B cell (primary cell): ENCODE measurements at places on chromosomes 13 and 19.
A peak's percentile ranks its signal among the peaks of the same experiment; 100 is the strongest.

- no peak for DNase-seq
These were observed 2.4 kb upstream of the ZNF616 start for GRCh38 chr19:52142001-52142595.

DNA sequence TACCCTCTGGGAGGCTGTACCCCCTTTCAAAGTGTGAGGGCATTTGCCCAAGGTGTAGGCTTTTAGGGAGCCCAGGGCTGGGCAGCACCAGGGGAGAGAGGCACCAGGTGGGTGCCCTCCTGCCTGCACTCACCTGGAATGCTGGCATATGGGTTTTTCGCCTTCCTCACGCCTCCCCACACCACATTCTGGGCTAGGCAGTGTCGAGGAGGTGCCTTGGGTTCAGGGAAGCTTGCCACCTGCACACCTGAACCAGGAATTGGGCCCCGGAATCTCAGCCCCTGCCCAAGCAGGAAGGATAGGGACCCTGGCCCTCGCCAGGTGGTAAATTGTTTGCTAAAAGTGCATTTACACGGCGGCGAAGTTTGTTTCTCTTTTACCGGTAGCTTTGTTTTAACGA is 5.1 kb upstream of the TSHZ3 start:
- no peak for DNase-seq

- no peak for DNase-seq
These were observed 21.0 kb downstream of the NLRP9 start for GRCh38 chr19:55717251-55717650.

- no peak for DNase-seq
These were observed 51.4 kb downstream of the EFNB2 start for GRCh38 chr13:106484084-106484483.

- DNase-seq, result no peak
These were observed 42.8 kb downstream of the BICRA start for GRCh38 chr19:47651691-47652090.

GRCh38 chr19:36420961-36421748 is 2.7 kb upstream of the ZFP82 start:
- peak; percentile 36 for DNase-seq

DNA sequence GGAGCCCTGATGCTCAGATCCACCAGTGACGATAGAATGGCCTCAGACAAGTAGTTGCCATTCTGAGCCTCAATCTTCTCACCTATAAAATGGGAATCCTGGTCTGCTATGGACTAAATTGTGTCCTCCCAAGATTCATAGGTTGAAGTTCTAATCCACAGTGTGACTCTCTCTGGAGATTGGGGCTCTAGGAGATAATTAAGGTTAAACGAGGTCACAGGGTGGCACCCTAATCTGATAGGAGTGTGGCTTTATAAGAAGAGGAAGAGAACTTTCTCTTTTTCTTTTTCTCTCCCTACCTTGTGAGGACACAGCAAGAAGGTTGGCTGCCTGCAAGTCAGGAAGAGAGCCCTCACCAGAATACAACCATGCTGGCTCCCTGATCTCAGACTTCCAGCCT is 214.1 kb downstream of the KATNAL1 start:
- DNase-seq, result no peak

- DNase-seq, result no peak
These were observed 223.8 kb upstream of the TMTC4 start for GRCh38 chr13:100898431-100898830.

DNA sequence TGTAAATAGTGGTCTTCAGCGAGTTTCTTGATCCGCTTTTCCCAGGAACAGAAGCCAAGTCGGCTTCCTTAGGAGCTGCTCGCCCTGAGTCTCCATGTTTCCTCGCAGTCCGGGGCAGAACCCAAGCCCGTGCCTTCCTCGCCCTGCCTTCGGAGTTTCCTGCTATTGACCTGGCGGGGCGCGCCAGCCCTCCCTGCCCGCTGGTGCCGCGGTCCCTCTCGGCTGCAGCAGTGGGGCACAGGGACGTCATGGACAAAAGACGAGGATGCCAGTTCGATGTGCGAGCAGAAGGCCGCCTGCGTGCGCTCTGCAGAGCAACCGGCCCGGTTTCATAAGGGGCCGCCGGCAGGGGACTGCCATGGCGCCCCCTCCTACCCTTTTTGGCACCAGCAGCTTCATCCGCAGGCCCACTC is 156.6 kb downstream of the TM9SF2 start:
- peak; percentile 44 for DNase-seq

GRCh38 chr19:7196763-7197118 is 97.5 kb downstream of the INSR start:
- no peak for DNase-seq

DNA sequence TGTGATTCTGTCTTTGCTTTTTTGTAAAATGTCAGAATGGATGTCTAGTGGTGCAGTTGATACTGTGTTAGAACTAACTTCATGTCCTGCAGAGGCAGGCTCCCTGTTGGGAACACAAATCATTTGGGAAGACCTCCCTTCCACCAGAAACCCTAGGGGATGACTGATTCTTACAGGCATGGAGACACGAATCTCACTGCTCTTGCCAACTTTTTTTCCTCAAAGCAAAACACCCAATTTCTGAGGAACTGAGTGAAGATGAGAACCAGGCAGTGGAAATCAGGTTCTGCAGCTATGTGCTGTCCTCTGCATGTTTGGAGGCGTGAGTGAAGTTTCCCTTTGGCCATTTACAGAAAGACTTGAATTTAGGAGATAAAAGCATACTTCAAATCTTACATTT is 87.5 kb upstream of the CSNK1A1L start:
- no peak for DNase-seq

DNA sequence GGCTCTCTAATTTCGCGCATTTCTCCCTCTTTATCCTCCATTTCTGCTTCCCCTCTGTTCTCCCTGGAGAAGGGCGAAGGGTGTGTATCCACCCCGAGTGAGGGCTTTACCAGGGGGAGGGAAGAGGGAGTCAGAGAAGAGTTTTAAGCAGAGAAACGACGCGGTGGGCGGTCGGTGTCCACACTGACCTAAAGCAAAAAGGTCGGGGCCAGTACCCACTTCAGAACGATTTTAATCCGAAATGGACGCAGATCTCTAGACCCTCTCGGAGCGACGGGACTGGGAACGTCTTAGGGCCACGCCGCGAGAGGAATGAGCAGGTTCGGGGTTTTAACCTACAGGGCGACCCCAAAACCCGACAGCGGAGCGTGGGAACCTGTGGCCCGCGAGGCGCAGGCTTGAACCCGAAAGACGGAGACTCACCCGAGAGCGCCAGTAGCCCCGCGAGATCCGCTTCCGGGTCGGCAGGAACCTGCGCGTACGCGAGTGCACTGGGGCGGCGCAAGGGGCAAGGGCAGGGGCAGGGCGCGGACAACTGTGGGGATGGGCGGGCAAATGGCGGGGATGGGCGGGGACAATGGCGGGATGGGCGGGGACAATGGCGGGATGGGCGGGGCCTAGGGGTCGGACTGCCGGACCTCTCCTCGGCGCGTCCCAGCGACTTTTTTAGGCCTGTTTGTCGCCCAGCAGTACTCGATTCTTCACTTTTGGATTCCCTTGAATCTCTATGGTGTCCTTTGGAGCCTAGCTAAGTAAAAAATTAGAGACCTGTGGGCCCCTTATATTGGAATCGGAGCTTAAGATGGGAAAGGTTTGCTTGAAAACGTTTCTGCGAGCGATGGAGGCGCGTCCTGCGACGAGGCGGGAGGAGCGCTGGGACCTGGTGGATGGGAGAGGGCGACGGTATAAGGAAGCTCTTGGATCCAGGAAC is at the start of gene ZNF677:
Gene ZNF677, minus strand, starts transcription at position 463 of the 931 bp plus-strand sequence. CDS start 3,323 bp downstream, outside the sequence.
- DNase-seq, result peak; percentile 87

DNA sequence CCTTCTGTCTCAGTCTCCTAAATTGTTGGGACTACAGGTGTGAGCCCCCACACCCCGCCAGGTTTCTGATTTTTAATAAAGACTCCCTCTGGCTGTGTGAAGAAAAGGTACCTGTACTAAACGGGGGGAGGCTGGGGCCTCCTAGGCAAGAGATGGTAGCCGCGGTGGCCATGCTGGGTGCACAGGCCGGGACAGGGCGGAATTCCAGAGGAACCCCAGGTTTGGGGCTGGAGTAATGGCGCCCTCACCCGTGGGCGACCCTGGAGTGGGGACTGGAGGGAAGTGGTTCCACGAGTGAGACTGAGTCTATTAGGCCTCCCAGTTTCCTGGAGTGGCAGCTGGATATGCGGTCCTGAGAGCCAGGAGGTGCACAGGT is 1.6 kb upstream of the CBARP start:
- DNase-seq, result no peak

DNA sequence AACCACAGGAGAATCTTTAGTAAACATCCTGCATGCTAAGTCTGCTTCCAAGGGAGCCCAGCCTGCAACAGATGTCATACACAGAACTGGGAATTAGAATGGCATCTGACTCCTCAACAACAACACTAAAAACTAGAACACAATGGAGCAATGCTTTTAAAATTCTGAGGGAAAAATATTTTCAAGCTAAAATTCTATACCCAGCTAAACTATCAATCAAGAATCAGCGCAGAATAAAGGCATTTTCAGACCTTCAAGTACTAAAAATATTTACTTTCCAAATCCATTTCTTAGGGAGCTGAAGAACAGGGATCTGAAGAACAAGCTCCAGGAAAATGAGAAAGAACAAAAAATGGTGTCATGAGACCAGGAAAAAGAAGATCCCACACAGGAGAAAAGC is 46.9 kb upstream of the CHST8 start:
- DNase-seq, result no peak

DNA sequence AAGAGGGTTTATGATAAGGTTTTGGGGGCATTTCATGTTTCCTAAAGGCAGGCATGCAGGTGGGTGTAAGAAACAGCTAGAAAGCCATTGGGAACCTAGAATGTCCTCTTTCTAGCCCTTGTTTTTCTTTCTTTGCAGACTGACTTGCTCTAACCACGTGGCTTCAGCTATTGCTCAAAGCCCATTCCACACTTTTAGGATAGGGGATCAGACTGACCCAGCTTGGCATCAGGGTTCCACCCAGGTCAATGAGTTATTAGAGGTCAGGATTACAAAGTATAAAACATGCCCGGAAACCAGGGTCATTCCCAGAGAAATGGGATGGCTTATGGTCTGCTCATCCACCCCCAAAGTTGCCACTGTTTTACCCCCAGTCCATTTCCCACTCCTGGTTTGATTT is 16.8 kb downstream of the PHF11 start:
- DNase-seq, result no peak

- DNase-seq, result no peak
These were observed 124.1 kb downstream of the DCLK1 start for GRCh38 chr13:36006894-36007675.

DNA sequence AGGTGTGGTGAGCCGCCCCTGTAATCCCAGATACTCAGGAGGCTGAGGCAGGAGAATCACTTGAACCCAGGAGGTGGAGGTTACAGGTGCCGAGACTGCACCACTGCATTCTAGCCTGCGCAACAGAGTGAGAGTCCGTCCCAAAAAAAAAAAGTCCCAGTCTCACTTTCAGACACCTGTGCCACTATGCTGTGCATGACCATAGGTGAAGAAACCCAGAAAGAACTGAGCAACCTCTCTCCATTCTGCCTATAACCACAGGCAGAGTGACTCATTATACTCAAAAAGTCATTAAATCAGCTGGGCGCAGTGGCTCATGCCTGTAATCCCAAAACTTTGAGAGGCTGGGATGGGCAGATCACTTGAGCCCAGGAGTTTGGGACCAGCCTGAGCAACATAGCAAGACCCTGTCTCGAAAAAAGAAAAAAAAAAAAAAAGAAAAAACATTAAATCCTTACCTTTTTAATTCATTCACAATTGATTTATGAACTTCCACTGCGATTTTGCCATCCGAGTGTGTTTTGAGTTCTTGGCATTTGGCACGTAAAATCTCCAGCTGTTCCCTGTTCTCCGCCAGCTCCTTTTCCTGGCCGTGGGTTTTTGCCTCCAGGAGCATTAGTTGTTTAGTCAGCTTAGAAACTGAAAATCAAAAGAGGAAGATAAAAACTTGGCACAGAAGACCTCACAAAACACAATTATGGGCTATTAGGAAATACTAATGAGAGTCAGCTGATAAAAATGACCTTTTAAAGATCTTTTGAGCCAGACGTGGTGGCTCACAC is 45.5 kb upstream of the SLC7A9 start:
- DNase-seq, result no peak

- no peak for DNase-seq
These were observed 71.3 kb upstream of the ZNF599 start for GRCh38 chr19:34844277-34844676.

DNA sequence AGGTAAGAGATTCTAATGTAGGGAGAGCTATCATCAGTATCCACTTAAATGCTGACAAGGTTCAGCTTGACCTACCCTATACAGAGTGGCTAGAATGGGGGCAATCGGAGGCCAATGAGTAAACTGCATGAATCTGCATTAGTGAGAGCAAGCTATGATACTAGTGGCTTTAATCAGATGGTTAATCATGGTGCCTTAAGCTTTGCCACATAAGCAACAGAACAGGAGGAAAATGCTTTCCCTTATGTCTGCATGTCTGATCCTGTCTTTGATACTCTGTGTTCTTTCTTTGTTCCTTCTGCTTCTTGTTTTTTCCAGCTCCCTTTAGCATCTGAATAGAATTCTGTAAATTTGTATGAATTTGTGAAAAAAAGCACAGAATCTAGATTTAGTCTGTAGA is 91.1 kb downstream of the WDFY2 start:
- no peak for DNase-seq
